Immature natural killer cell (primary cell): ENCODE measurements at places on chromosomes 6 and 20. TPM values are rescaled to one million over a fixed set of nuclear protein-coding genes. Genes with fewer than 3 reads are reported as not detected.

FOXC1 gene
- 0.22 TPM for polyA plus RNA-seq

DNA sequence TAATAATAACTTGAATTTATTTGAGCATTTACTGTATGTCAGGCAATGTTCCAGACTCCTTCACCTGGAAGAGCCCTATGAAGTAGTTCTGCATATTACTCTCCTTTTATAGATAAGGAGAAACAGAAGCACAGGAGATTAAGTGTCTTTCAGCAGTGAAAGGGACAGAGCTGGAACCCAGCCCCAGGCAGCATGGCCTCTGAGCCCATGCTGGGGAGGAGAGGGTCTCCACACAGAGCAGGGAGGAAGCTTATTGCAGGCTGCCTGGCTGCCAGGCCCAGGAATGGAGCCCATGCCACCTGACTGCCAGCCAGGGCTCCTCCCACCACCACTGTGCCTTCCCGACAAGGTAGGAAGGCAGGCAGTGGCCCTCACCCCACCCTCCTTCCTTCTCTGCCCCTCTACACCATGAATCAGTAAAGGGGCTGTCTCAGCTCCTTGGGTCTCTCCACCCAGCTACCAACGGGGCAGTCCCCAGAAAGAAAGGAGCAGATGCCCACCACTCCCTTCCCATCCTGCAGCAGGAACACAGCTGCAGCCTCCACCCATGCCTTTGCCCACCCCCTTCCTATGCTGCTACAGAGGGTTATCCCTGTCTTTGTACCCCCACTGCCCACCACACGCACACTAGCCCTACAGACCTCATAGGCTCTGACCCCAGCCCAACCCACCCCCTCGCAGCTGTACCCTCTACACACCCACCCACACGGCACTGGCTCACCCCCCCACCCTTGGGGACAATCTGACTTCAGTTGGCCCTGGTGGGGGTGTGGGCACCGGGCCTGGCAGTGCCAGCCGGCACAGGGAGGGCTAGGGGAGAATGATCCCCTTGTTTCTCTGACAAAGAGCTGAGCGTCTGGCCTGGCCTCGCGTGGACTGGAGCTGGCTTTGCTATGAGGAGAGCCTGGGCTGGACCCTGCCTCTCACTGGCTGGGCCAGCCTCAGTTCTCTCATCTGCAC is 41.8 kb downstream of the TFEB start:
- peaks cover 15% of the 10 kb centered on the region for H3K4me1 ChIP-seq
- H3K4me3 ChIP-seq: no peak overlapping the region
- peak overlapping the region; percentile 68 for H3K27ac ChIP-seq
- DNase-seq: no peak
- peaks cover 4% of the 10 kb centered on the region for H3K36me3 ChIP-seq

DNA sequence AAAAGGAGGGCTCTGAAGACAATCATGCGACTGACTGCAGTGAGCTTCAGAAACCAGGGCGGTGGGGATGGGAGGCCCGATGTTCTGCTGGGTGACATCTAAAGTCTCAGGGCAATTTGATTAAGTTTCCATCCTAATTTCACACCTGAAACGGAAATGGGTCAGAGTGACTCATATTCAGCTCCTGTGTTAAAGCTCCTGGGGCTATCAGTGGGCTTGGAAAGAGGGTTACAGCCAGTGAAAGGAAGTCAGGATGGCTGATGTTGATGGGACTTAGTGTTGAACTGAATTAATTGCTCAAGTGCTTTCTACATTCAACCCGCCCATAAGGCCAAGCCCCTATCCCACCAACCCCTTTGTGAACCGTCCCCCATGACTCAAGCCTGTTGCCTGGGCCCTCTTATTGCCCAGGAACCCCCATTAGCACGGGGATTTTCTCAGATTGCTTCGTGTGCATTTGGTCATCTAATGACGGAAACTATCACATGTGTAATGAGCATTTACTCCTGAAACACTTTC is 47.1 kb upstream of the TBC1D7 start:
- peaks cover 98% of the 10 kb centered on the region for H3K4me1 ChIP-seq
- no peak overlapping the region for H3K4me3 ChIP-seq
- H3K27me3 ChIP-seq: peaks cover 7% of the 10 kb centered on the region
- peak overlapping the region; percentile 87 for H3K27ac ChIP-seq
- DNase-seq: peak; percentile 24
- H3K36me3 ChIP-seq: no peaks in the 10 kb centered on the region

GRCh38 chr6:136175873-136176272 is 74.2 kb downstream of the MTFR2 start:
- H3K4me1 ChIP-seq: no peaks in the 10 kb centered on the region
- no peak overlapping the region for H3K4me3 ChIP-seq
- H3K27ac ChIP-seq: no peak overlapping the region
- DNase-seq: no peak
- H3K27me3 ChIP-seq: no peaks in the 10 kb centered on the region
- H3K36me3 ChIP-seq: no peaks in the 10 kb centered on the region

- H3K27ac ChIP-seq: peak within 1 kb of the TSS; percentile 97
- H3K4me3 ChIP-seq: peak within 1 kb of the TSS; percentile 98
Measured at GRCh38 chr20:62938105-62938888, at the start of gene GID8. TSS of gene GID8 (plus strand) at chr20:62938147. CDS start at chr20:62941503, 3,356 bp downstream.

- no peak overlapping the region for H3K27ac ChIP-seq
- no peak for DNase-seq
- no peak overlapping the region for H3K4me3 ChIP-seq
- peaks cover 8% of the 10 kb centered on the region for H3K27me3 ChIP-seq
- H3K36me3 ChIP-seq: no peaks in the 10 kb centered on the region
Measured at GRCh38 chr20:53737396-53738038, 143.9 kb upstream of the ZNF217 start.

- H3K4me3 ChIP-seq: no peak overlapping the region
- H3K36me3 ChIP-seq: no peaks in the 10 kb centered on the region
- peaks cover 3% of the 10 kb centered on the region for H3K27me3 ChIP-seq
- no peak overlapping the region for H3K27ac ChIP-seq
- no peaks in the 10 kb centered on the region for H3K4me1 ChIP-seq
Measured at GRCh38 chr6:43983632-43984031, 143.6 kb downstream of the MRPL14 start.
